Activated gamma-delta T cell treated with Interleukin-2 at 50 U/mL for 16 hours (primary cell): ENCODE measurements at places on chromosomes 16 and 17.

DNA sequence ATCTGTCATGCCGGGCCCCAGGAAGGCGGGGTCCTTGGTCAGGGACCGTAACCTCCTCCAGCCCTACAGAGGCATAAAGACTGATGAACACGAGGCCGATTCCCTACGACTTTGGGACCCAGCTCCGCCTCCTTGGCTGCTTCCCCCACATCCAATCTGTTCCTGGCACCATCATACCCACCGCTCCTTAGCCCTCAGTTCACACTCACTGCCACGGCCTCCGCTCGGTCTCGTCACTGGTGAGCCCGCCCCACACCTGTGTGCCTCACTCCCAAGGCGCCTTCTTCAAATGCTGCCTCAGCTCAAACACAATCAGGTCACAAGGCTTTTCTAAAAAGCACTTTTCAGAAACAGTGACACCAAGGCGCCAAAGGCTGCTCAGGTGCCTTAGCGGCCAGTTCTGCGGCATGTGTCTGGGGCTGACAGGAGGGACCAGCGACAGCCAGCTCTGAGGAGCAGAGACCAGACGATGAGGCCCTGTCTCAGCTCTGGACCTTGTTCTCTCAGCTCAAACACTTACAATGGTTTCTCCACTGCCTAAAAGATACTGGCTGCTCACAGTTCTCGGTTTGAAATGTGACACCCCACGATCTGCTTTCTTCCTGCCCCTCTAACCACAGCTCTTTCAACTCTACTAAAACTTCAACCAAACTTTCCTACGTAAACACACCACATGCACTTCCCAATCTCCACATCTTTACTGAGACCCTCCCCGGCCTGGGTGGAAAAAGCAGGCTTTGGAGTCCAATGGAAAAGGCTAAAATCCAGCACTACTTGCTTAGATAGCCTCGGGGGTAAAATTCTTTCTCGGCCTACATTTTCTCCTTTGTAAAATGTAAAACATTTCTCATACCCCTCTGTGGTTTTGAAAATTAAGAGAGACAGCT lies 33.2 kb downstream of the CYB5D2 start:
- DNase-seq, result peak; percentile 34

DNA sequence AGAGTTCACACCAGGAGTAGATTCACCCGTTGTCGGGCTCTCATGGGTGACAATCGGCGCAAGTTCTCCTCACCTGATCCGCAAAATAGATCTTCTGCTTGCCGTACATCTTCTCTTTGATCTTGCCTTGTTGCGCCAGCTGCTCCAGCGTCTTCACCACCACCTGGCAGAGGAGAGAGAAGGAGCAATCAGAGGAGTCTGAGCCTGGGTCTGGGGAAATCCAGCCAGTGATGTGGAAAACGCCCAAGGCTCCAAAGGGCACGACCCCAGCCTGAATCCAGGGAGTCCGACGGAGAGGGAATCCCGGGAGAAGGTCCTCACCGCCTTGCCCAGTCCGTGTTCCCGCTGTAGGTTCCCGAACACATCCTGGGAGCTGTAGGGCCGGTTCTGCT lies 393 bp downstream of the PSMC3IP start:
- DNase-seq, result no peak

DNA sequence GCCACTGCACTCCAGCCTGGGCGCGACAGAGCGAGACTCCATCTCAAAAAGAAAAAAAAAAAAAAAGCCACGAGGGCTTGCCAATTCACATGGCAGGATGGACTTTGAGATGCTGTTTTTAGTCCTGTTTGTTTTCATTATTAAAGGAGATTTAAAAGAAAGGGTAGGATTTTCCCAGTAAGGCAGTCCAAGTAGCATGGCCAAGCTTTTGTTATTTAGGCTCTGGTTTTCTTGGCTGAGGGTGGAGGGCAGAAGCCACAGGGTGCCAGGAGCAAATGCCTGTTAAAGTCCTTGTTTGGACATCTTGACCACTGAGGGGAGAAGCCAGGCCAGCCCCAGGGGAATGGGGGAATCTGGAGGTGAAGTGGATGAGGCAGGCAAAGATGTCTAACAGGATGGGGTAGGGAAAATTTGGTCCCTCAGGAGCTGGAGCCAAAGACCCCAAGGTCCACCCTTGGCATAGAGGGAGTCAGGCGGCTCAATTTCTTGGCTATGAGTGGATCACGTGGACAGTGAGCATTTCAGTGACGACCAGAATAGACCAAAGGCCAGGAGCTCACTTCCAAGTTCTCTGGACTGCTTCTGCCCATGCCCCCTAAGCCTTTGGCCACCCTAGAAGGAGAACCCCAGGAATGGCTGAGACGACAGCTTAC lies 20.8 kb upstream of the PLLP start:
- no peak for DNase-seq

GRCh38 chr16:26787924-26788323 lies 278.8 kb upstream of the C16orf82 start:
- no peak for DNase-seq

DNA sequence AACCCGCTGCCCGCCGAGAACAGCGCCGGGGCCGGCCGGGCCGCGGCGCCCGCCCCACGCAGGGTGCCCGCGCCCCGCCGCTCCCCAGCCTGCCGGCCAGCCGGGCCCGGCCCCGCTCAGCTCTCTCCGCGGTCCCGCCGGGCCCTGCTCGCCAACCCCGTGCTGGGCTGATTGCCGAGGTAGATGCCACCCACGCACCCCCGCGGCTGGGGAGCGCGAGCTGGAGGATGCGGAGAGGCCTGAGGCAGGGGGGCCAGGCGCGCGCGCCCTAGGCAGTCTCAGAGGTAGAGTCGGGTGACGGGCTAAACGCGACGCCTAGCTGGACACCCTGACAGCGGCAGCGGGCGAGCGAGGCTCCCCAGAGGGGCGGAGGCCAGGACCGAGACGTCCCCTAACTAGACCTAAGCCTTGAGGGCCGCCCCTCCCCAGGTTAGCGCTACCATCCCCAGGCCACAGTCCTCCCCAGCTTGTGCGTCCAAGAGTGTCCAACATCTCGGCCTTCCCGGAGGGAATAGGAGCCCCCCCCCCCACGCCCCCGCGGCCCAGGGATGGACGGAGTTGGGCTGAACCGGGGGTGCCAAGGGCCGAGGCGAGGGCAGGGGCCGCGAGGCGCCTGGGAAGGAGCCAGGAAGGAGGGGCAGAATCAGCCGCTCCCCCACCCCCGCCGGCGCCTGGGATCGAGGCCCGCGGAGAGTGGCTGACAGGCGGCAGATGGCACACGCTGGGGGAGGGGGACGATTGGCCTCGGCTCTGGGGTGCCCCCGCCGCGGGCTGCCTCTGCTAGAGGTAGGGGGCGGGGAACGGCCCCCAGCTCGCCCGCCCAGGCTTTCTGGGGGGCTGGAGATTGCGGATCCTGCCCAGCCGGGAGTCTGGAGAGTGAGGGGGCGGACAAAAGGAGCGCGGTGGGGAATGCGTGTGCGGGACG lies 2.5 kb upstream of the ZNF423 start:
- no peak for DNase-seq

- no peak for DNase-seq
Measured at GRCh38 chr16:52099382-52099781, 447.6 kb downstream of the TOX3 start.

DNA sequence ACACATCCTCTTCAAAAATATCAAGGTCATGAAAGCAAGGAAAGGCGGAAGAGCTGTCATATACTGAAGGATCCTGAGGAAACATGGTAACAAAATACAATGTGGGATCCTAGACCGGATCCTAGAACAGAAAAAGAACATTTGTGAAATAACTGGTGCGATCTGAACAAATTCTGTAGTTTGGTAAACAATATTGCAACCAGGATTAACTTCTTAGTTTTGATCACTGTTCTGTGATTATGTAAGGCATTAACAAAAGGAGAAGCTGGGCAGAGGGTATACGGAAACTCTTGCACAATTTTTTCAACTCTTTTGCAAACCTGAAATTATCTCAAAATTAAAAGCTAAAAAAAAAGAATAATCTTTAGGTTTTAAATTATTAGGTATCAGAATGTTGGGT lies 109.7 kb downstream of the TRIM37 start:
- DNase-seq, result no peak

- no peak for DNase-seq
Measured at GRCh38 chr16:85850344-85850880, 48.5 kb upstream of the IRF8 start.

DNA sequence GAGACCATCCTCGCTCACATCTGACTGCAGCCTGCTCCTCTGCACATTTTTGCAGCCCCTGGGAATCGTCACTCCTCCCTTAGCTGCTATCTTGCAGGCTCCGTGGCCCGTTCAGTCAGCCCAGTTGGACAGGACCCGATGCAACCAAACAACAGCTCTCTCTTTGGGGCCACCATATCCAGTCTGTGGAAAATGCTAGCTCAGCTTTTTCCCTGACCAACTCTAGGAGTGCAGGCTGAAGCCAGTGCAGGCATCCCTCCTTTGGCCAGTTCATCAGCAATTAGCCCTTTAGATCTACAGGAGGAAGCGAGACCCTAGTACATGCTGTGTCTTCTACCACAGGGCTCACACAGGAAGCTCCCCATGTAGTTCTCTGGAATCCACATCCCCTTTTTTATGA lies 182.1 kb downstream of the HS3ST3A1 start:
- DNase-seq, result no peak

GRCh38 chr16:77946823-77947222 lies 75.5 kb upstream of the CLEC3A start:
- DNase-seq, result no peak

- DNase-seq, result peak; percentile 50
Measured at GRCh38 chr17:3740611-3741073, 16.9 kb downstream of the HASPIN start.

DNA sequence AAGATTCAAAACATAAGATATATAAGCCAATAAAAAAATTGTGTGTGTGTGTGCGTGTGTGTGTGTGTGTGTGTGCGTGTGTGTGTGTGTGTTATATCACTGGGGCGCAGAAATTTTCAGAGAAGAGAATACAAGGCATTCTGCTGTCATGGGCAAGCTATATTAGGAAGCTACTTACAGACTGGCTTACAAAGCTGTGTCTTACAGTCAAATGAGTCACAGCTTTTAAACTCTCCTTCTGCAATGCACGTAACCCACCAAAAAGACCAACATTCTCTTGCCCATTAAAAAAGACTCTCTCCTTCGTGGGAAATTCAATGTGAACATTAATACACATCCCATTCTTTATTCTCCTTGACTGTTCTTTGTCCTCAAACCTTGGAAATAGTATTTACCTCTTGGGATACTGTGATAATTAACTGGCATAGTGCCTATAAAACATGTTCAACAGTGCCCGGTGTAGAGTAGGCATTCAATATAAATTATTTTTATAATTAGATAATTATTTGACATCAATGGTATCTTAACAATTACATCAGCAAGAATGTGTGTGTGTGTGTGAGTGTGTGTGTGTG lies 860.4 kb upstream of the SOX9 start:
- no peak for DNase-seq
